NCI-H2029 (cell line): ENCODE measurements at places on chromosomes 1 and 21.

DNA sequence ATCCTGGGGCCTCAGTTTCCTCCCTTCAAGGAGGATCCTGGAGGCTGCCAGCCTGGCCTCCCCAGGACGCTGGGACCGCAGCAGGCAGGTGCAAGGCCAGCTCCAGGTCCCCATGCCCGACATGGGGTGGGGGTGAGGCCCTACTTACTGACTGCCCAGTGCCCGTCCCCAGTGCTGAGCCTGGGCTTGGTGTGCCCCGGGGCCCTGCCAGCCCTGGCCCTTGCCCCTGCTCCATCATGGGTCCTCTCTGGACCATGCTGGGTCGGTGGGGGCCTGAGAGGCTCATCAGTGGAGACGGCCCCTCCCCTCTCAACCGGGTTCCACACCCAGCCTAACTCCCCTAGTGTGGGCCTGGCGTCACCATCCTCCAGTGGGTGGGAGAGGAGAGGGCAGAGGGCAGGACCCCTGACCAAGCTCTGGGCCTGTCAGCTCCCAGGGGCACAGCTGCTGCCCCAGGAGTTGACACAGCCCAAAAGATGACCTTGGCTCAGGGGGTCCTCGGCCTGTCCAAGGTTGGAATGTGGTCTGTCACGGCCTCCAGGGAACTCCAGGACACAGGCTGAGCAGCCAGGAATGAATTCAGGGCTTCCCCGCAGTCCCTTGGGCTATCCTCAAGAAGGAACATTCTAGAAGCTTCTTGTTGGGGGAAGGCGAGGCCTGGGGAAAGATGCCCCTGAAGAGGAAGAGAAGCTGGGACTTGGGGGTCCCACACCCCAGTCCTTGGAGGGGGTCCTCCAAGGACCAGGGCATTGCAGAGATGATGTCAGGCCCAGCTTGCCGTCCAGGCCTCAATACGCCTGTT lies 17.6 kb upstream of the ARF1 start:
- DNase-seq, result no peak

DNA sequence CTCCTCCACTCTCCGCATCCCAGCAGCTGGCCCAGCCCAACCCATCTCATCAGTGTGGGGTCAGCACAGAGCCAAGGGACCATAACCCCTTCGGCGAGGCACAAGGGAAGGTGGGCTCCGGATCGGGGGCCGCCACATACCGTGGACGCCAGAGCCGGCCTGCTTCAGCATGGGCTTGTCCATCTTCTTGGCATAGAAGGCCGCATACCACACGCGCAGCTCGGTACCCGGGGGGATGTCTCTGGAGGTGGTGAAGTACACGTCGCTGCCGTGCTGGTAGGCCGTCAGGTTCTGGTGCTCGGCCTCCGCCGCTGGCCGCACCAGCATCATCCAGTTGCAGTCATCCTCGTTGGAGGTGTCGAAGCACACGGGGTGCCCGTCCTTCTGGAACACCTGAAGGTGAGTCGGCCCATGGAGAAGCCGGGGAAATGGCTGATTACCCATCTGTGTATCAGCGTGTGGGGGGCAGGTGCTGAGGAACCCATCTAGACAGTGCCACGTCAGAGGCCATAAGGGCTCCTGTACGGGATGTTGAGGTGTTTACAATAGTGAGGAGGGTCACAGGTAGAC lies 24.6 kb downstream of the PRDM15 start:
- DNase-seq, result no peak

GRCh38 chr1:201026836-201027235 lies 3.3 kb upstream of the KIF21B start:
- DNase-seq, result no peak

- no peak for DNase-seq
Observed at GRCh38 chr1:183164340-183164739, 21.7 kb upstream of the LAMC2 start.

DNA sequence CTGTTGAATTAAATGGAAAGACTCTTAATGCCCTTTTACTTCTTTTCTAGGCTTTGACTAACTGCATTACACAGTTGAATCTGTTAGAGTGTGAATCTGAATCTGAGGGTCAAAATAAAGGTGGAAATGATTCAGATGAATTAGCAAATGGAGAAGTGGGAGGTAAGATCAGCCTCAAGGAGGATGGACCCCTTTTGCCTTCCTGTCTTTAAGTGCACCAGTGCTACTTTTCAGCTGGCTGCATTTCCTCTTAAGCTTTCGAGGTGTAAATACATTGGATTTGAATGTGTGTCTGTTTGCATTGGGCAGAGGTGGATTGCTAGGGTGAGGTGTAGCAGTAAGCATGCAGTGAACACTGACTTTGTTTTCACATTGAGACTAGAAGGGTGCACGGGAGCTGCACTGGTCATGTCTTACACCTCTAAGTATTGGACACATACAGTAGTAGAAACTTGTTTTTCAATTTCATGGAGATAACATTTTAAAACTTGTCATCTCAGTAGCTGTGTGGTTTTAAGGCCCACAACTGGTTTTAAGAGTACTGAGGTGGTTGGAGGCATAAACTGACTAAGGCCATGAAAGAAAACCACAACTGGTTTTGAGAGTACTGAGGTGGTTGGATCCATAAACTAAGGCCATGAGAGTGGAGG lies 35.4 kb downstream of the MIA3 start:
- DNase-seq, result no peak

- DNase-seq, result no peak
Observed at GRCh38 chr1:148353461-148354283, 129.4 kb downstream of the PPIAL4G start.

- no peak for DNase-seq
Observed at GRCh38 chr1:61978796-61979195, 215.9 kb upstream of the L1TD1 start.

- peak; percentile 91 for DNase-seq
Observed at GRCh38 chr1:43199093-43199726, 27.1 kb downstream of the CFAP57 start.

GRCh38 chr1:50333595-50333974 lies 89.7 kb downstream of the DMRTA2 start:
- peak; percentile 49 for DNase-seq

DNA sequence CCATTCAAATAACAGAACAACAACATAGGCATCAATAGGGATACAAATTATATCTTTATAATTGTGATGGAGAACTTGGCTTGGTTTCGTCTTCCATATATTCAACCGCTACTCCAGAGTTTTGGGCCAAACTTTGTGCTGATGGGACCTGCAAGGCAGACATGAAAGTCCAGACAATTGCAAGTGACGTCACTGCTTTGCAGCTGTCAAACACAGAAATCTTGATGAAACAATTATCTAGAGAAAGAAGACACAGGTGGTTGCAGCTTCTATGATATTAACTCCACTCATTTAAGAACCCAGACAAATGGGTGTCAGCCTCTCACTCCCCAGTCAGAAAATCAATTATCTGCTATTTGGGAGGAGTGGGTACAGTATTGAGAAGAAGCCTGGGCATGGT lies 390.6 kb downstream of the NUF2 start:
- no peak for DNase-seq

GRCh38 chr1:33599516-33600115 lies 127.2 kb downstream of the ZSCAN20 start:
- no peak for DNase-seq

DNA sequence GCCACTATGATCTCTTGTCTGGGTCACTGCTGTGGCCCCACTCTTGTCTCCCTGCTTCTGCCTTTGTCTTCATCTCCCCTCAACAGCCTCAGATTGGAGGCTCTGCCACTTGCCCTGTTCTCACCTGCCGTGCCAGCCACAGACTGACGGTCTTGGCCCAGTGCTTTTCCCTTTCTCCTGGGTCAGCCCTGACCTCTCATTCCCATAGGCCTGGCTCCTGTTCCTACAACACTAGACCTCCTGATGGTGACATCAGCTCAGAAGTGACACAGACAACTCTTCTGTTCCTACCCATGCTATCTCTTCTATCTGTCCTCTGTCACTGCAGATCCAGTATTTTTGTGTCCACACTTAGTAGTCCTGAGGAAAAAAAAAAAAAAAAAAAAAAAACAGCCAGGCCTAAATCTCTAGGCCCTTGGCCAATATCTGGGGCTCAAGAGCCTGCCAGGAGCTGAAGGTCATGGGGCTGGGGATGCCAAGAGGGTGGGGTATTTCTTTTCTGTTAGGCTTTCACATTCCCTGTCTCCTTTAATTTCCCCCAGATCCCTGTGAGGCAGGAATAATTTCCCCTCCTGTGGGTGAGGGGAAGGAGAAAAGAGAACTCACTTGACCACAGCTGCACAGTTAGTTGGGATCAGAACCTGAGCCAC lies 42.0 kb upstream of the FOXO6 start:
- no peak for DNase-seq

DNA sequence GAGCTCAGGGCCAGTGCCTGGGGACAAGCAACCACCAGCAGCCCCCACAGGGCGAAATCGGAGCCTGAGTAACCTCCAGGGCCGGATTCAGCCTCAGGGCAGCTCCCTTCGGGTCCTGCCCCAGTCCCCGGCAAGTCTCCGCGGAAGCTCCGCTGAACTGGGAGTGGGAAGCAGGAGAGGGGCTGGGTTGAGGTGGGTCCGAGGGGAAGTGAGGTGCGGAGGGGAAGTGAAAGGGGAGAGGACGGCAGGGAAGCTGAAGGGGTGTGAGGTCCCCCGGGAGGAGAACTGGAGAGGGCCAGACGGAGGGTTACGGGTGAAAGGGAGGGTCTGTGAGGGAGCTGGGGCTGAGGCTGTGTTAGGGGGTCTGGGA lies 560 bp downstream of the PADI2 start:
- no peak for DNase-seq

- DNase-seq, result no peak
Observed at GRCh38 chr1:221816899-221817298, 75.0 kb upstream of the DUSP10 start.

DNA sequence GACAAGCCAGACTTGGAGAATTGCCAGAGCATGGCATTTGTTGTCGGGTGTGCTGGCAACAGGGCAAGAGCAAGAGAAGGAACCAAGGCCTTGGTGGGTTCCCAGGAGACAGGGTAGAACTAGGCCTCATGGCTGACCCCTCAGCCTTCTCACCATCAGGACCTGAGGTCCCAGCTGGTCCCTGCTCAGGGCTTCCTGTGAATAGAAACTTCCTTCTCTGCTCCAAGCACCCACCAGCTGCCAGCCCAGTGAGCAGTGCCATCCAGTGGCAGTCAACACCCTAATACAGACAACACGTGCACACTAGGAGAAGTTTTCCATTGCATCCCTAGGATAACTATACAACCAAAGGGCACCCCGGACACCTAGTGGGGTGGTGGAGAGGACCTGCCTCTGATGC lies 22.8 kb downstream of the S100A6 start:
- no peak for DNase-seq

DNA sequence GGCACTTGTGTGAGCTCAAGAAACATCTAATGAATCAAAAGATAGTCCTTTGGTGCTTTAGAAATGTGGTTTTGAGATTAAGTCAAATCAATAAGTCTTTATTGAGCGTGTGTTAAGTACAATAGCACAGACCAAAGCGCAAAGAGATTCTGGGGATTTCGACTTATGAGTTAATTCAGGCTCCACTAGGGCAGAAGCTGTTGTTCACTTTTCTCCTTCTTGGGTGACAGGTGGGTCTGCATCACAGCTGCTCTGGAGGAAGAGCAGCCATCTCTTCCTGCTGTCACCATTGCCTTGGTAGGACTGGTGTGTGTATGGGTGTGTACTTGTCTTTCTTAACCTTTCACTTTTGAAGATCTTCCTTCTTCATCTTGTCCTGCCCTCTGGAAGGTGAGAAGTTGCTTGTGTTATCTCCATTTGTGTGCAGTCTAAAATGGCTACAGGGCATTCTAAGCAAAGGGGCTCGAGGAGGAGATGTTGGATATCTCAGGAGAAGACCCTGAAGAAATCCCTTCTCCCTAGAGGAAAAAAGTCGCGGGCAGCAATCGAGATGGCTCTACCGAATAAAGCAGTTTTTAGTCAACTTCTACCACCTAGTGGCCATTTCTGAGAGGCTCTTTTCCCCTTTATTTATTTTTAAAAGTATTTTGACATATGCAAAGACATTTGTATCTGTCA lies 22.9 kb upstream of the DISC1 start:
- peak; percentile 49 for DNase-seq

- DNase-seq, result no peak
Observed at GRCh38 chr1:152739841-152740240, 18.0 kb upstream of the KPRP start.

- no peak for DNase-seq
Observed at GRCh38 chr1:52834798-52835197, 7.8 kb upstream of the ZYG11A start.

DNA sequence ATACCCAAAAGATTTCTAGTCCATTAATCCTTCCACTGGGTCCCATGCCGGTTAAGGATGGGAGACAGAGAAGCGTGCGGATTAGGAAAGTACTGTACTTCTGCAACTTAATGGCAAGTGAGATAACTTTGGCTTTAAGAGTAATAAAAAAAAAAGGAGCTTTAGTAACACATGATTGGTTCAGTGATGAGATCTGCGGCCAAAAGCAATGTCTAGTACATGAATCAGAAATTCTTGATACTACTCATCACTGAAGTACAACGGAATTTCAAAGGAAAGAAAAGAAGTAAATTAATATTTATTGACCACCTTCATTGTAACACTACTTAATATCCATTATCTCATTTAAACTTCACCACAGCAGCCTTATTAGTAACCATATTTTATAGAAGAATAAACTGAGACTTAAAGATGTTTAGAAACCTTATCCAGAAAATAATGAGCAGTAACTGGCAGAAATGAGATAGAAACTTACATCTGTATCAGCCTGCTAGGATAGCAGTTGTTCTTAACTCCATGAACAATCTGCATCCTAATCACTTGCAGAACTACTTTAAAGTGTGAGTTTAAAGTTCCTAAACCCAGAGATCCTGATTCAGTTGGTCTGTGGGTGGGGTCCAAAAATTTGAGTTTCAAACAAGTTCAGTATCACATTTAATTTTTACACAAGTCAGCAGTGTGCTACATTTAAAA lies 14.1 kb upstream of the NUF2 start:
- no peak for DNase-seq

DNA sequence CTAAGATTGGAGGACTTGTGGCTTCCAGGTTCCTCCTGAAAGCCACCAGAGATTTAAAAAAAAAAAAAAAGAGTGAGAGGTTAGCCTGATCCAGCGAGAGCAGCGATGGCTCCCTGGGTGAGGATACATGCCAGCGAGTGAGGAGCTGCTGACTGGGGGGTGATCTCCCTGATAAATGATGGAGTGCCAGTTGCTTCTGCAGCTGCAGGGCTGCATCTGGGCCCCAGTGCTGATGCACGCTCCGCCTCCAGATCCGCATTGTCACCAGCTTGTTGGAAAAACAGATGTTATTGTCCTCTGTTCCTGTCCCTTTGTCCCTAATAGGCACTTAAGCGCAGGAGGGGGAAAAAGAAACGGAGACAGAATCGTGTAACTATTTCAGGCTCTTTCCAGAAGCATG lies 28.6 kb downstream of the UBIAD1 start:
- no peak for DNase-seq

GRCh38 chr1:35935442-35936388 lies 4.8 kb downstream of the AGO3 start:
- no peak for DNase-seq

DNA sequence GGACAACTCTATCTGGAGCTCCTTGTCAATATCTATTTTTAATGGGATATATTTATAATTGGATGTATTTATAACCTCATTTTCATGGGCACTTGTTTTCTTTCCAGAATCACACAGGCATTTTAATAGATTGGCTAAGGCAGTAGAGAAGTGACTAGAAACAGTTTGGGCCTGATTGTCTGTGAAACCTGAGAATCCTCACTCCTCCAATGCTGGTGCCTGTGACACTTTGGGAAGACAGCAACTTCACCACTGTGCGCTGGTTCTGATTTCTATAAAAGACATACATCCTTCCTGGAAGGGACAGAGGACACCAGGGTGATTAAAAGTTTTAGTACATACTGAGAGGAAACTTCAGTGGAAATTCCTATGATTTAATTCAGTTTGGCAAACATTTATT lies 39.6 kb upstream of the RXRG start:
- no peak for DNase-seq
